ENCODE measurements at places on chromosomes 2 and 18.
A peak's percentile ranks its signal among the peaks of the same experiment; 100 is the strongest.

GRCh38 chr2:181780047-181780651 is 99.8 kb upstream of the NEUROD1 start:
- DNase-seq = peak; percentile 41

DNA sequence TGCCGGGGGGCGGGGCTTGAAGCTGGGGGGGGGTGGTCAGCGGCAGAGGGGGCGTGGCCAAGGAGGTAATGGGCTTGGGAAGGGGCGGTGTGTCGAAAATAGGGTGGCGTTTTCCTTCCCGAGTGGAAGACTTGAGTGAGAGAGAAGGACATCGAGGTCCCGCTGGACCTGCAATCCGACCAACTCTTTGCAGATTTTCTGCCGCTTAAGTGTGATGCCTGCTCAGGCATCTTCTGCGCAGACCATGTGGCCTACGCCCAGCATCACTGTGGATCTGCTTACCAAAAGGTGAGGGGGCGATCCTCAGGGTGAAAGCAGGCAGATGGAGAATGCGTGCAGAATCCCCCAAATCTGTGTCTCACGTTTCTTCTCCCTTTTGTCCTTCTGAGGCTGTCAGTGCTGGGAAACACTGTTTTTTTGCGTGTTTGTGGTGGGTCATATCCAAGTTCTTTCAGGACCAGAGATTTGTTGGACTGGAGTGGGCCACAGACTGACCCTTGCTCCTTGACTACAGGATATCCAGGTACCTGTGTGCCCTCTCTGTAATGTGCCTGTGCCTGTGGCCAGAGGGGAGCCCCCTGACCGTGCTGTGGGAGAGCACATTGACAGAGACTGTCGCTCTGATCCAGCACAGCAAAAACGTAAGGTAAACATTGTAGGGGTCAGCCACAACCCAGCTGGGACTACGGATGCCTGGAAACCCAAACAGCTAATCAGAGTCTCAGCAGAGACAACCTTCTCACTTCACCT is 727 bp downstream of the ZFAND2B start:
- DNase-seq = no peak

DNA sequence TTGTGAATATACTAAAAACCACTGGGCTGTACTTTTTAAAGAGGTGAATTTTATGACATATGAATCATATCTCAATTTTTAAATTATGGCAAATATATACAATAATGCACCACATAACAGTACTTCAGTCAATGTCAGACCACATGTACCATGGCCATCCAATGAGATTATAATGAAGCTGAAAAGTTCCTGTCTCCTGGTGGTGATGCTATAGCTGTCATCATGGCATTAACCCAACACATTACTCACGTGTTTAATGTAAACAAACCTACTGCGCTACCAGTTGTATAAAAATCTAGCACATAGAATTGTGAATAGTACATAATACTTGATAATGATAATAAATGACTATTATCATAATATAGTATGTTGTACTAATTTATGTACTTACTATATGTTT is 77.6 kb upstream of the ID2 start:
- DNase-seq = peak; percentile 73

- DNase-seq = no peak
Measured at GRCh38 chr2:9768388-9768787, 74.9 kb upstream of the TAF1B start.

- no peak for DNase-seq
Measured at GRCh38 chr2:98750593-98751282, 19.8 kb upstream of the MGAT4A start.

DNA sequence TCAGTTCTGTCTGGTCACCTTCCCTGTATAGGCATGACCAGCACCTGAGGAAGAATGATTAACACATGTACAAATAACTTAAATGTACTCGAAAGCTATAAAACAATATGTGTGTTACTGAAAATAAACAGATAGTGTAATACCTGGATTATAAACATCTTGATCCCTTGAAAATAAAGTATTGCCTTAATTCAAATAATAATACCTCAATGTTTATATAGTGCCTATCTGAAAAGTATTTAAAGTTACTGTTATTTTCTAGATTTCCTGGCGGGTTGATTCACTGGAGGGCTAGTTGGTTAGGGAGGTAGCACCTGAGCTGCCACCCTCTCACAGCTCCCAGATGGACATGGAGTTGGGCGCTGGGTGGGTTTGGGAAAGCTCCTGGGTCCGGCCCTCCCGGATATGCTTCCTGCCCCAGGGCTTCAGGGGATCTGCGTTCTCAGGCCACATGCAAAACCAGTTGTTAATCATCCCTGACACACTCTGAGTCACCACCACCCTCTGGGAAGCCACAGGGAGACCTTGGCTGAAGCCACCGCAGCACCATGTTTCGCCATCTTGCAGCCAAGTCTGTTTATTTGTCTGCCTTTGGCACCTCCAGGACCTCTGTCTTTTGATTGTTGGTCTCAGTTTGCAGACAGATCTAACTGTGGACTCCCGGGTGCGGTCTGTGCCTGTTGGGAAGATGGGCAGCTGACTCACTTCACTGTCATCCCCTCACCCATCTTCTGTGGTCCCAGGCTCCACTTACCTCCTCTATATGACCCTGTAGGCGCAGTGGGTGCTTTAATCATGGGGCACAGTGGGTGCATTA is 35.3 kb downstream of the RAB31 start:
- DNase-seq = peak; percentile 100

- peak; percentile 54 for DNase-seq
Measured at GRCh38 chr2:11744631-11745394, 1.6 kb upstream of the LPIN1 start.

- DNase-seq = no peak
Measured at GRCh38 chr18:56235481-56236013, 402.8 kb downstream of the TXNL1 start.

- DNase-seq = peak; percentile 55
Measured at GRCh38 chr2:183070942-183071844, 7.4 kb upstream of the DUSP19 start.

- peak; percentile 31 for DNase-seq
Measured at GRCh38 chr2:168518555-168519066, 62.5 kb downstream of the CERS6 start.

- no peak for DNase-seq
Measured at GRCh38 chr2:221484761-221485502, 87.2 kb downstream of the EPHA4 start.

- DNase-seq = no peak
Measured at GRCh38 chr18:23300231-23300805, 152.8 kb upstream of the RIOK3 start.

GRCh38 chr2:159855557-159856061 is 57.6 kb upstream of the CD302 start:
- no peak for DNase-seq

- DNase-seq = no peak
Measured at GRCh38 chr2:146229508-146230155, 1615.2 kb upstream of the ACVR2A start.
